T-helper 9 cell (primary cell): ENCODE measurements at places on chromosomes 6 and 20.

GRCh38 chr6:158604048-158604406 lies 40.5 kb downstream of the DYNLT1 start:
- DNase-seq: no peak

GRCh38 chr6:44837741-44838140 lies 450.2 kb downstream of the CDC5L start:
- DNase-seq: no peak

DNA sequence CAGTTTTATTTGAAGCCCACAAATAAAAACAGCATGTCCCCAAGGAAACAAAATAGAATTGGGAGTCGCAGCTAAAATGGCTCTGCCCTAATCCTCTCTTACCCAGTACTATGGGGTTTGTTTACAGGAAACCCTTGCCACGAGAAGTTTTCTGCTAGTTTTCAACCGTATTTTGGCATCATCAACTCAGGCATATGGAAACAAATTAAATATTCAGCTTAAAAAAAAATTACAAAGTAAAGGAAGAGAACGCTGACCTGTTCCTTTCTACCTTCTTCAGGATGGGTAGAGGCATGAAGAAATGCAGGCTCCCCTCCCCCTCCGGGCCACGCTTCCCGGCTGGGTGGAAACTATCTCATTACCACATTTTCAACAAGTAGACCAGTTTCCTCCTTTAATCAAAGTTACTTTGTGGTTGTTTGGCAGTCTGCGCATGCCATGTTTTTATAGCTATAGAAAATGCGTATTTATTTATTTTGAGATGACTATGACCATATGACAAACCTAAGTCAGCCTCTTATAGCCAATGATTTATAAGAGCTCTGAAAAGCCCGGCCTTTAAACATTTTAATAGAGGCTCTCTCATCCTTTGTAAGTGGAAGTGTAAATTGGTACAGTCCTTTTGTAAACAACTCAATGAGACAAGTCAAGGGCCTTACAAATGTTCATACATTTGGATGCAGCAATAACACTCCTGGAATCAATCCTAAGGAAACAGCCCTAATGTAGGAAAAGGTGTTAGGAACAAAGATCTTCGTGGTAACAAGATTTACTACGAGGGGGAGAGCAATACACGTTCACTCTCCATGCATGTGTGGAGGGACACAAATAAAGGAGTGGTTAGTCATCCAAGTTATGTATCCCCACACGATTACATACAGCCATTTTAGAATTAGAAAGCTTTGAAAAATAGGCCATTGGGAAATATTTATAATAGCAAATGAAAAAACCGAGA lies 16.1 kb upstream of the ZNF217 start:
- DNase-seq: peak; percentile 54

DNA sequence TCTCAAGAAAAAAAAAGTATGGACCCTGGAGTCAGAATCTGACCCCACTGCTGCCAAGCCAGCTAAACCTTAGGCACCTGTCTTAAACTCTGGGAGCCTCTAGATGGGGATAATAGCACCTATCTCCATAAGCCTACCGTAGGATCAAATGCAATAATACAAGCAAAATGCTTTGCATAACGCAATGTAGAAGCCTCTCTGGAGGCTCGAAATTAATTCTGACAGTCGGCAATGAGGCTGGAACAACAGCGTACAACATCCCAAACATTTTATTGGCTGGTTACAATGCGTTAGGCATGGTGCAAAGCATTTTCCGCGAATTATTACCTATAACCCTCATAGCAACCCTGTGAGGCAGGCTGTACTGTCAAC lies 521 bp downstream of the CDK5RAP1 start:
- DNase-seq: no peak

DNA sequence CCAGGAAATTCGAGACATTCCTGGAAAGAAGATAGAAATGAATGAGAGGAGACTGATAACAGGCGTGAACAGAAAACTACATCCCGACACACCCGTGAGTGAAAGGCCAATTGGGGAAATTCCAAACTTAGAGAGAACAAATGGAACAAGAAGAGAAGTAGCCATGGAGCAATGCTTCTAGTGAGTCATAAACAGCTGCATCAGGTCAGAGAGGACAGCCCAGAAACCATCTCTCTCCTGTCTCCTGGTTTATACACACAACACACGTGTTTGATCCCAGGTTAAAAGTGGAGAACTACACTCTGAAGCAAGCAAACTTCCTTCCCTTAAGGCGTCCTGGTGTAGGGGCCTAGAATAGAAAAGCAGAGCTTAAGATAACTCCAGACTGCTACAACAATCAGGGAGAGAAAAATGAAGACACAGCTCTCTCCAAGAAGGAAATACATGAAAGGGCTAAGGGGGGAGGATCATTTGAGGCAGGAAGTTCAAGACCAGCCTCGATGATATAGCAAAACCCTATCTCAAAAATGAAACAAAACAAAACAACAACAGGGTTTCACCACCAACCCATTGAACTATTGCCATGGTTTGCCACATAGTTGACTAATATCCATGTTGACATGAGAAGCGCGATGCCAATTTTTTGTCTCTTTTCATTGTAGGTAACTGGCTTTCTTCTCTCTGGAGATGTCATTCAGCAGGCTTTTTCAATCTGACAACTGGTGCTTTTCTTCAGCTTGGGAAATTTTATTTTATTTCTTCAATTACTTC lies 26.9 kb downstream of the NRN1 start:
- no peak for DNase-seq

- DNase-seq: no peak
Observed at GRCh38 chr6:109006818-109007217, 87.8 kb downstream of the SESN1 start.

- DNase-seq: no peak
Observed at GRCh38 chr6:6734479-6735465, 146.3 kb downstream of the LY86 start.

DNA sequence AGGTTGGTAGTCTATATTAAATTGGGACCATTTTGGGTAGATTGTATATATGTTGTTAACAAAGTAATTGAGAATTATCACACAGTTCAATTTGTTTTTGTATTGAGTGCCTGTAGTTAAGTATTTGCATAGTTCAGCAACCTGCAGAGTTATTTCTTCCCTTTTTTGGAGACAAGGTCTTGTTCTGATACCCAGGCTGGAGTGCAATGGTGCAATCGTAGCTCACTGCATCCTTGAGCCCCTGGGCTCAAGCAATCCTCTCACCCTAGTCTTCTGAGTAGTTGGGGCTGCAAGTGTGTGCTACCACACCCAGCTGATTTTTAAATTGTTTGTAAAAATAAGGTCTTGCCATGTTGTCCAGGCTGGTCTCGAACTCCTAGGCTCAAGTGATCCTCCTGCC lies 250.5 kb downstream of the UTRN start:
- DNase-seq: no peak

- no peak for DNase-seq
Observed at GRCh38 chr20:1860446-1860845, 34.8 kb upstream of the SIRPA start.

- DNase-seq: no peak
Observed at GRCh38 chr20:48180024-48180423, 394.7 kb upstream of the SULF2 start.
